Activated CD4-positive, CD25-positive, alpha-beta regulatory T cell (primary cell): ENCODE measurements at places on chromosomes 16 and 17.

GRCh38 chr17:45971698-45972141 lies 27.3 kb upstream of the STH start:
- no peak for DNase-seq

- DNase-seq = no peak
Observed at GRCh38 chr17:68133346-68134045, 98.0 kb downstream of the KPNA2 start.

DNA sequence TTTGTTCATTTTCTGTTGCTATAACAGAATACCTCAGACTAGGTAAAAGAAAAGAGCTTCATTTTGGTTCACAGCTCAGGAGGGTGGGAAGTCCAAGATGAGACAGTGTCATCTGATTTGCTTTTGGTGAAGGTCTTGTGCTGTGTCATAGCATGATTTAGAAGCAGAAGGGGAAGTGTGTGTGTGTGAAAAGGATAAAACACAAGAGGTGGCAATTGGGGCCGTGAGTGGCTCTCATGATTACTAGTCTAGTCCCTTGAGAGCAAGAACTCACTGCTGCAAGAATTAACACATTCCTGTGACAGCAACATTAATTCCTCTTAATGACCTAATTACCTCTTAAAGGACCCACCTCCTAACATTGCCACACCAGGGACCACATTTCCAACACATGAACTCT lies 8.3 kb downstream of the SLC35G3 start:
- no peak for DNase-seq

- DNase-seq = no peak
Observed at GRCh38 chr16:24345704-24346103, 89.6 kb downstream of the CACNG3 start.

GRCh38 chr17:38400286-38400685 lies 28.0 kb upstream of the ARHGAP23 start:
- no peak for DNase-seq

DNA sequence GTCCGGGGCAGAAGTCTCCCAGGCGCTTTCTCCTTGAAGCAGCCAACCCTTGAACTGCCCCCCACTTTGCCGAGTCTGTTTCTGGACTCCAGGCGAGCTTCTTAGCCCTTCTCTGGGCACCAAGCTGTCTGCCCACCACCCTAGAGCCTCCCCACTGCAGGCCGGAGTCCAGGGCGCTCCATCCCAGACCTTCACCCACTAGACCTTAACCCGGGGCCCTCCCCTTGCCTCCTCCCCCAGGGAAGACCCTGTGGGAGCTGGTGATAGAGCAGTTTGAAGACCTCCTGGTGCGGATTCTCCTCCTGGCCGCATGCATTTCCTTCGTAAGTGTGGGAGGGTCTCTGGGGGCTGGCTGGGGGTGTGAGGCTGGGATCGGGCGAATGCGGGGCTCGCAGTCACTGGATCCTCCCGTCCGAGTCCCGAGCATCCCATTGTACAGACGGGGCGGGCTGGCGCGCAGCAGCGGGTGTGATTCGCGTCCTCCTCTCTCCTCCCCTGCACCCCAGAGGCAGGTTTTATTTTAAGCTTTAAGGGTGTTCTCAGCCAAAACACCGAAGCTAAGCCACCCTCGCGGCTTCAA lies 1.1 kb downstream of the ATP2A1 start:
- DNase-seq = no peak

DNA sequence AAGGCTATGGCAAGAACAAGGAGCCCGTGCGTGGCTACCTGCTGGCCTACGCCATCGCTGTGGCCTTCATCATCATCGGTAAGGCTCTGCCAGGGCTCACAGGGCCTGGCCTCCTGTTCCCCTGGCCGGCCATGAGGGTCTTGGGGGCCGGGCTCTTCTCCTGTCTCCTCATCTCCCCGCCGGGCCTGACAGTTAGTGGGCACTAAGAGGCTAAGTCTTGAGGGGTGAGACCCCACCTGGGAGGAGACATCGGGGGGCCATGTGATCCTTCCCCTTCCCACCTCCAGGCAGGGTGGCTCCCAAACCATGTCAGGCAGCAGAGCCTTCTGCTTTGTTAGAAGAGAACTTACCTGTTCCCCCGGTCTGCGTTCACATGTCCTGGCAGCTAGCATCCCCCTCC lies 15.2 kb downstream of the SLC12A3 start:
- DNase-seq = no peak

- no peak for DNase-seq
Observed at GRCh38 chr16:3188925-3189825, 1.2 kb downstream of the OR1F1 start.

GRCh38 chr16:9366048-9366969 lies 274.9 kb downstream of the HAPSTR1 start:
- DNase-seq = no peak

DNA sequence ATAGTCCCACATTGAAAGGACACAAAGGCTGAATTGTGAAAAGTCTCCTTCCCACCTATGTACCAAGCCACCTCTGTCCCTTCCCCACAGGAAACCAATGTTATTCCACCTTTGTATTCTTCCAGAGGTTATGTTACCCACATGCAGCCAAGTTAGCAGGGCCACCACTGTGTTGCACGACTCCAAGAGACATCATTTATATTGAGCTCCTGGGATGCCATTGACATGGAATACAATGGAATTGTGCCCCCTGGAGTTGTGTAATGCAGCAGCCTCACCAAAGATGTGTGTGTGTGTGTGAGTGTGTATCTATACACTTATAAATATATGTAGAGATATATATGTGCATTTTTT lies 21.6 kb upstream of the MSI2 start:
- no peak for DNase-seq

DNA sequence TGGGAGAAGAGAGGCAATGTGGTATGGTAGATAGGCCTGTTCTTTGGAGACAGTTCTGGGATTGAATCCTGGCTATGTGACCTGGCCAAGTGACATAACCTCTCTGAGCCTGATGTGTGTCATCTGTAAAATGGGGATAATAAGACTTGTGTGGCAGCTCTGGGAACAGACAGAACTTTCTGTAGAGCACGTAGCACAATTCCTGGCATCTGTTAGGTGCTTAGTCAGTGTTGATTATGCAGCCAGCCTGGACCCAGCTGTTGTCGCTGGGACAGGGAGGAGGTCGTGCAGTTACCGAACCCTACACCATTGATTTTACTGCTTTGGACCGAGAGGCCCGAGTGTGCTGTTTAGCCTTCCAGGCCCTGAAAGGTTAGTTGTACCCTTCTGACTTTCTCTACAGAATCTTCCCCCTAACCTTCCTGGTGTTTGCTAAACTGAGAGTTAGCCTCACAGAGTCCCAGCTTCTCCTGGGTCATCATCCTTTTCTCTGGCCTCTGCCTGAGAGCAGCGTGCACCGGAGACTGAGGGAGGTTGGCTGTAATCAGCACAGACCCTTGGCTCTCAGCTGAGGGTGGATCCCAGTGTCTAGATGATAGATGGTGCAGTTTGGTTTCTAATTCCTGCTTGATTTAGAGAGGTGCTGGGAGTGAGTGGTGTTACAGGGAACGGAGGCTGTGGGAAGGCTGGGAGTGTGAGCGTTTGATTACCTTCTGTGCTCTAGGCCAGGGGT lies 31.9 kb downstream of the MSI2 start:
- DNase-seq = no peak

GRCh38 chr16:74448990-74449389 lies 27.7 kb upstream of the CLEC18B start:
- DNase-seq = no peak

GRCh38 chr17:75888484-75888883 lies 8.3 kb downstream of the TRIM65 start:
- DNase-seq = no peak

- DNase-seq = peak; percentile 40
Observed at GRCh38 chr17:40598619-40599467, 33.6 kb upstream of the CCR7 start.

- no peak for DNase-seq
Observed at GRCh38 chr16:56204816-56205215, 13.5 kb downstream of the GNAO1 start.

DNA sequence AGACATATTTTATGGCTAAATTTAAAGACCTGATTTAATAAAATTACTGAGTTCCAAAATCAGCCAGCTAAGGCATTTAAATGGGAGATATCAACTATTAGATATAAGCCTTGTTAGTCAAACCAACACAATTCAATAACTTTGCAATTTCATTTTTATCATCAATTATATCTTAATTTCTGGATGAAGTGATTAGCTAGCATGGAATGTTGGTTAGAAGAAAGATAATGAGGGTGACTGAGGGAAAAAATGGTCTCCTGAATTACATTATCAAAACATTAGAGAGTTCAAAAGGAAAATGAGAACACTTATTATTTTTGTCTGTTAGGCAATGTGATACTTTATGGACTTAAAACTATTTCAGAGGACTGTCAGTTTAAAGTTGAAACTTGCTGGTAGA lies 525.7 kb downstream of the CDH11 start:
- no peak for DNase-seq

DNA sequence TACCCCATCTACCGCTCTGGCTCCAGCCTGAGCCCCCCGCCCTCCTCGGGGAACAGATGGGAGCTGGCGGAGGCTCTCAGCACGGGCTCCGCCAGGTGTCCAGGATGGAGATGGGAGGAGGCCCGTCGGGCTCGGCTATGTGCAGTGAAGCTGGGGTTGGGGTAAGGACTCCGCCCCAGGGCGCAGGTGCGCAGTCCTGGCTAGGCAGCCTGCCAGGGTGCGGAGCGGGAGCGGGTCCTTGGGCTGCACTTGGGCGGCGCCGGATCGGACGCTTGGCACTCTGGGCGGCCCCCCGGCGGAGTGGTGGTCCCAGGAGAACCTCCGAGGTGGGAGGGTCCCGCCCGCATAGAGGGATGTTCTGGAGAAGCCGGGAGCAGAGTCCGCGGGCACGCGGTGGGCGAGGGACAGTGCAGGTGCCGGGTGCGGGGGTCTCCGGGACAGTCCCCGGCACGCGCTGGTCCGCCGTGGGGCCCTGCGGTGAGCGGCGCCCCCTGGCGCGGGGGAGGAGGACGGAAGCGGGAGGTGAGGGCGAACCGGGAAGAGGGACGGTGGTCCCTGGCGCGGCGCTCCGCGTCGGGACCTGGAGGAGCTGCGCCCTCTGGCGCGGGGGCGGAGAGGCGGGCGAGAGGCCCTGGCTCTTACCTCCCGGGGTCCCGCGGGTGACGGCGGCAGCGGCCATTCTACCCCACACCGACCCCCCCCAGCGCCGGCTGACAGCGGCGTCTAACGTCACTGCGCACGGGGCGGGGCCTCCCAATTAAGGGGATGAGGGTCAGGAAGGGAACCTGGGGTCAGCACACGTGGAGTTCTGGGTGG lies at the start of gene CAMTA2:
Gene CAMTA2 (minus strand): TSS at position 725 of the 816 bp plus-strand sequence. CDS start 1,453 bp downstream, outside the sequence.
- DNase-seq = peak; percentile 83

DNA sequence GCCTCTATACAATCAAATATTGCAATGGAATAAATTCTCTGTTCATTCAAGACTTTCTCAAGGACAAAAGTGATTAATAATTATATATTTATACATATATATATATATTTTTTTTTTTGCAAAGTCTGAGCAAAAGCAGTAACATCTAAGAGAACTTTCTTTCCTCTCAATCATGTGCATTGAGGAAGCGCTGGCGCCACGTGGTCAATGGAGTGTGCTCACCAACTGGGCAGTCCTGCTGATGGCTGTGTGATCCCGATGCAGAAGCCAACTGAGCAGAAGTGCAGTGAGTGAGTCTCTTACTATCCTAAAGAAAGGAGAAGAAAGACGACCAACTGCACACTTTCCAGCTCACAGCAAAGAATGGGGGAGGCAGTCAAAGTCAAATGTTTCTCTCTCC lies 37.2 kb upstream of the ULK2 start:
- DNase-seq = no peak

GRCh38 chr16:24689128-24689527 lies 40.3 kb upstream of the TNRC6A start:
- DNase-seq = no peak

DNA sequence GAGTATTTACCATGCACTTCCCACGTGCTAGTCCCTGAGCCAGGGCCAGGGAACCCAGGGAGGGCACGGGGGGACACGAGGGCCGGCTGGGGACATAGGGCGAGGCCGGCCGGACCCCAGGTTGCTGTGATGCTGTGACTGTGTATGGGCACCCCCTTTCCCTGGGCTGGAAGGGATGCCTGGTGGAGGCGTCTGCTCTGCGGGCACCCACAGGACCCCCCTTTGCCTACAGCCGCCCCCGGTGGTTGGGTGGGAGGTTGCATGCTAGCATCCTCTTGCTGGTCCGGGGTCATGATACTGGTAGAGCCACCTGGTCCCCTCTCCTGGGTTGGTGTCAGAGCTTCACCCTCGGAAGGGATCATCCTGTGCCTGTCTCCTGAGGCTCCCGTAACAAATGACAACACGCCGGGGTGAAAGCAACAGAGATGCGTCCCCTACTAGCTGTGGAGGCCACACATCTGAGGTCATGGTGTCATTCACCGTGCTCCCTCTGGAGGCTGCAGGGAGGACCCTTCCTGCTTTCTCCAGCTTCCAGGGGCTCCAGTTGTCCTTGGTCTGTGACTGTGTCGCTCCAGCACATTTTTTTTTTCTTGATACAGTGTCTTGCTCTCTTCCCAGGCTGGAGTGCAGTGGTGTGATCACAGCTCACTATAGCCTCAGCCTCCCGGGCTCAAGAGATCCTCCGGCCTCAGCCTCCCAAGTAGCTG lies 3.1 kb upstream of the CIAO3 start:
- no peak for DNase-seq

- DNase-seq = no peak
Observed at GRCh38 chr16:3112881-3113574, 642 bp downstream of the ZNF205 start.

DNA sequence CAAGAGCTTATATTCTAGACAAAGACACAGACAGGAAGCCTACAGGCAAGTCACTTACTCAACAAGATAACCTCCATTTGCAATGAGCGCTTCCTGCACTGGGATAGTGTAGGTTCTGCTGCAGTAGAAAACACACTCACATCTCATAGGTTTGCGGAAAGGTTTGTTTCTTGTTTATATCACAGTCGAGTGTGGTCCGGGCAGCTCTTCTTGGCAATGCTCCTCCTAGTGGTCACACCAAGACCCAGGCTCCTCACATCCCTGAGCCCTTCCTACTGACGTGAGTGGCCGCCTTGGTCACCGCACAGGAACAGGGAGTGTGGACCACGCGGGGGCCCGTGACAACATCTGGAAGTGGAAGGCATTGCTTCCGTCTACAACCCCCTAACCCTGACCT lies 48.0 kb upstream of the RBFOX3 start:
- no peak for DNase-seq

- no peak for DNase-seq
Observed at GRCh38 chr16:57127836-57128235, 35.5 kb downstream of the CPNE2 start.

GRCh38 chr17:60170835-60171752 lies 21.3 kb downstream of the CA4 start:
- no peak for DNase-seq

DNA sequence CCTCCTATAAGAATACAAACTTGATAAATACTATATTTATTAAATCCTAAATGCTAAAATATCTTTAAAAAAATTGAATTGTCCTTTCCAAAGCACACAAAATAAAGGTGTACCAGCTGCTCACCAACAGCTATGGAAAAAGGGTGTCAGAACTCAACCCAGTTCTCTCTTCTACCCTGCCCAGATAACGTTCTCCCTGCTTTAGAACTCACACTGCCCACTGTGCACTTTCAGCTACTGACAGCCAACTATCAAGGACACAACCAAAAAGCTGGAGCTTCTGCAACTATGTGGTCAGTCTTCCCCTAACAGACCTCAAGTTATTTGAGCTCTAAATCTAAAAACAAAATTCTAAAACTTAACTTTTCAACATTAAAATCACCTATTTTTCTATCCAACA lies 13.7 kb downstream of the AP1G1 start:
- no peak for DNase-seq
